Left ventricle myocardium superior (tissue), 1 donor: ENCODE measurements at places on chromosomes 3 and 15. TPM values are rescaled to one million over a fixed set of nuclear protein-coding genes. Genes with fewer than 3 reads are reported as not detected.

DNA sequence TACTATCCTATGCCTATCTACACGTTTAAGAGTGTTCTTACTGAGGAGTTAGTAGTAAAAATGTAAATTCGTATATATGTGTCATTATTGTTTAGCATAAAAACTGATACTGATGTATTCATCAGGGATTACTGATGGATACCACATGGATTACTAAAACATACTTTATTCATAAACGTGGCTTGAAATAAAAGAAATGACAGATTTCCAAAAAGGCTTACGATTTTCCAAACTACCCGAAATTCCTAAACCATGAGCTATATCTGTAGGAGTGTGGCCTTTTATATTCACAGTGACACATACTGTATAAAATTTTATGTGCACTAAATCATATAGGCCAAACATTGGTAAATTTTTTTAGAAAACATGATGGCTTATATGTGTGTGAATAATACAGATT lies 6.9 kb downstream of the TSC22D2 start:
- DNase-seq = no peak

Gene FSIP1
- 1.0 TPM for total RNA-seq

DNA sequence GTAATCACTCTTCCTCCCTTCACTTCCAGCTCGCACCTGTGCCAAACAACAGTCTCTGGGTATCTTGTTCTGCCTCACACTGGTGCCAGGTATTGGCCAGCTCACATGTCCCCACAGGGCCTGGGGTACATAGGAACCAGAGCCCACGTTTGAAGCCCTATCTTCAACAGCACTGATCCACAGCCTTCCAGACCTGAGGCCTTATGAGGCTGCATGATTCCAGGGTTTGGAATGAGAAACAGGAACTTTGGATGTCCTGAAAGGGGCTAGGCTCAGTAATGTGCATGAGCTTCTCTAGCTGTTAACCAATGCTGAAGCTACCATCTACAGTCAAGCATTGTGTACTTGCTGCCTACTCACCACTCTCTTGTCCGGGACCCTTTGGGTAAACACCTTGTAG lies 92.4 kb downstream of the GPR156 start:
- no peak for DNase-seq

Gene PP2D1
- not detected for total RNA-seq

Gene GCSAM
- total RNA-seq = not detected

- DNase-seq = no peak
Measured at GRCh38 chr15:68441045-68441743, 9.2 kb upstream of the ITGA11 start.

GRCh38 chr3:165210132-165210531 lies 13.9 kb upstream of the SLITRK3 start:
- DNase-seq = no peak
